Stimulated activated CD4-positive, alpha-beta T cell treated with anti-CD3 and anti-CD28 coated beads, Interleukin-2, amount 100 ng/mL, for 4 hours (primary cell): ENCODE measurements at places on chromosomes 7 and 10.

GRCh38 chr7:150368096-150368883 lies at the start of gene REPIN1:
Gene REPIN1, plus strand, starts transcription at chr7:150368822. Its CDS starts 890 bp downstream, at chr7:150369712.
- DNase-seq = peak; percentile 71

DNA sequence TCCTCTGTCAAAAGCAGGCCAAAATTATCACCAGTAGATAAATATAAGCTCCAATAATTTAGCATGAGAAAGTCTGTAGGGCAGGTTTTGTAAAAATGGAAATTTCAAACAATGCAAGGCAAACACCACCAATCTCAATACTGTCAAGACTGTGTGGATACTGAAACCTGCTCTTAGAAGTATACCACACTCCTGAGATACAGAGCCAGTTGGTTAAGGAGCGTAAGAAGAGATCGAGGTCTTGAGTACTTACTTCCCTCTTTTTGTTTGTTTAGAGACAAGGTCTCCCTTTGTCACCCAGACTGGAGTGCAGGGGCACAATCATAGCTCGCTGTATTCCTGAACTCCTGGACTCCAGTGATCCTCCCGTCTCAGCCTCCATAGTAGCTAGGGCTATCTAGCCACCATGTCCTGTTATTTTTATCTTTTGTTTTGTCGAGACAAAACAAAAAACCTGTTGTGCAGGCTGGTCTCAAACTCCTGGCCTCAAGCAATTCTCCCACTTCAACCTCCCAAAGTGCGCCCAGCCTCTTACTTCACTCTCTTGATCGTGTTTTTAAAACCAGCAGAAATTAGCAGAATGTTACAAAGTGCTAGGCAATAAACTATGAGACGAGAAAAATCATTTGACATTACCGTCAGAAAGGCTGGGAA lies 205.7 kb downstream of the PARD3 start:
- no peak for DNase-seq

DNA sequence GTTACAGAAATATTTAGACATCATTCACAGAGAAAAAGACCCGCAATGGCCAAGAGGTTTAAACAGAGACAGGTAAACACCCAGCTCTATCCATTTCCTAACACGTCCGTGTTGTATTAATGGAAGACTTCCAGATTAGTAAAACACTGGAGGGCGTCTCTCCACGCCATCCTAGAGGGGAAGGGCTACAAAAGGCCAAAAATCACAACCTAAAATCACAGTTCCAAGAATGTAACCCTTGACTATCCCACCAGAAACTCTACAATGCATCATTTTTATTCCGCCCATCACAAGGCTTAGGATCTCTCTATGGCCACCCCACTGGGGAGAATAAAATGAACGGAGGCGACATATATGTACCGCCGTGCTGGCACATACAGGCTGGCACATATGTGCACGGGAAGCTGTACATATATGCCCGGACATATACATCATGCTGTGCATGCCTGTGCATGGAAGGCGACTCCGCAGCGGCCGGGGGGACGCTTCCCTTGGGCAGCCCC lies 734 bp downstream of the PCLO start:
- DNase-seq = no peak

GRCh38 chr7:24951441-24951980 lies 28.5 kb downstream of the OSBPL3 start:
- no peak for DNase-seq

DNA sequence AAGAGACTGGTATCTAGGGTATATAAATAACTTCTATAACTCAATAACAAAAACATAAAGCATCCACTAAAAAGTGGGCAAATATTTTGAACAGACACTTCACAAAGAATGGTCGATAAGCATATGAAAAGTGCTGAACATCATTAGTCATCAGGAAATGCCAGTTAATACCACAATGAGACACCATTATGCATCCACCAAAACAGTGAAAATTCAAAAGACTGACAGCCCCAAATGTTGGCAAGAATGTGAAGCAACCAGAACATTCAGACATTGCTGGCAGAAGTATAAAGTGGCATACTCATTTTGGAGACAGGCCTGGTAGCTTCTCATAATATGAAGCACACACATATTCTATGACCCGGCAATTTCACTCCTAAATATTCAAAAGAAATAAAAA lies 26.5 kb upstream of the GSAP start:
- DNase-seq = no peak

GRCh38 chr7:151086802-151087244 lies 548 bp downstream of the AGAP3 start:
- no peak for DNase-seq

DNA sequence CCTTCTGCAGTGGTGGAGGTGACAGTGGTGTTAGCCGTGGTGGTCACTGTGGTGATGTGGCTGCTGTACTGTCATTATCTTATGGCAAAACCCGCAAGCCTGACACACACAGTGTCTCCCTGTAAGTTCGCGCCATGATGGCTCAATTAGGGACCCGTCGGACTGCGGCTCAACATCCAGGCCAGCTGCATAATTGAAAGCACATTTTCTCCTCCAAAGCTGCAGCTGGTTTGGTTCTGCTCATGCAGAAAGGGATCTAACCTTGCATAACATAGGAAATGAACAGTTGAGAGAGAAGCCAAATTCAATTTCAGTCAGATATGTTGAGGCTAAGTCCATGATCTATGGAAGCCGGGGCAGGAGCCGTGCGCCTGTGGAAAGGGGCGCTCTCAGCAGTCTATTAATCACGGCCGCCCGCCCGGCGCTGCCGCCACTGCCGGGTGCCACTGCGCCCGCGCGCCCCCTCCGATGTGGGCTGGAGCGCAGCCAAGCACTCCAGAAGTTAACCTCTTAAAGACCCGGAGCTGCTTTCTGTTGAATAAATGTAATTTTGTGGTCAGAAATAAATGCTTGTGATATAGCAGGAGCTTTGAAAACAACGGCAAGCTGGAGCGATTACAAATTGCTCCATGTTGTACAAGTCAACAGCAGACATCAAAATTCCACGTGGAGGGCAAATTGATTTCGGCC lies 227.7 kb downstream of the CUX1 start:
- no peak for DNase-seq

- no peak for DNase-seq
These were observed 6.6 kb upstream of the INSIG1 start for GRCh38 chr7:155291045-155291530.

- DNase-seq = no peak
These were observed 5.4 kb upstream of the HKDC1 start for GRCh38 chr10:69214666-69215131.

DNA sequence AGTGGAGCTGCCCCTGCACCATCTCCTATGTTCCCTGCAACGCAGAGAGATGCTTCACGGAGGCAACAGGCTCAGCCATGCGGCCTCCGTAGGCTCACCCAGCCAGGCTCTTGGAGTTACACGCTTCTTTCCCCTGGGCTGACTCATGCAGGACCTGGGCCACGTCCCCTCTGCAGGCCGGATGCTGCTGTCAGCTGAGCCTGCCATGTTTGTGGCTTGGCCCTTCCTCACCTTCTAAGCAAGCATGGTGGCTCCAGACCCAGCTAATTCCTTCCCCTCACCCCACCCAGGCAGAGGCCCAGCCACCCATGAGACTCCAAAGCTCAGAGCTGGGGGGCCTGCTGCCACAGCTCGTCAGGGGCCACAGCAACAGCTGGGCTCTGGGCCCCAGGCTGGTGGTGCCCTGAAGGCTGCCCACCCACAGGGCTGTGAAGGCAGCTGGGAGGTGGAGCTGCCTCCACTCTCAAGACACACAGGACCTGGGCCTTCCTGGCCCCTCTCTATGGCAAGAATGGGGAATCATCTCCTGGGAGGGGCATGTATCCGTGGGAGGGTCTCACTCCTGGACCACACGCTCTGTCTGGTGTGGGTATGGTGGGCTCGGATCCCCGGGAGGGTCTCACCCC lies 219.6 kb downstream of the ELFN1 start:
- no peak for DNase-seq

- no peak for DNase-seq
These were observed 148.6 kb downstream of the NRCAM start for GRCh38 chr7:108307595-108307994.

GRCh38 chr10:122290833-122291532 lies 19.9 kb downstream of the BTBD16 start:
- no peak for DNase-seq

DNA sequence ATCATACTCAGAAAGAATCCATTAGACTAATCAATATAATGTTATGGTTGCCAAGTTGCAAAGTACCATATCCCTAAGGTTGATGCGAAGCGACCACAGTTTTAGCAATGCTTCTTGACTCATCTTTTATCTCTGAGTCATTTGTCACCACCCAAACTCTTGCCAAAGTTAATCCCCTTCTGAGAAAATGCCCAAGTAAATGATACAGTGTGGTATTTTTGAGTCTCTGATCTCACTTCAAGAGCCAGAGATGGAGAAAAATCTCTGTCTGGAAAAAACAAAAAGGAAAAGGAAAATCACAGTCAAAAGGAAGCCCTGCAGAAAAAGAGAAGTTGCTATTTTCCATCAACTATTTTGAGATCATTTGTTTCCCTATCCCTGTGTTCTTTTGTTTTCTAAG lies 26.7 kb upstream of the OTUD1 start:
- no peak for DNase-seq

DNA sequence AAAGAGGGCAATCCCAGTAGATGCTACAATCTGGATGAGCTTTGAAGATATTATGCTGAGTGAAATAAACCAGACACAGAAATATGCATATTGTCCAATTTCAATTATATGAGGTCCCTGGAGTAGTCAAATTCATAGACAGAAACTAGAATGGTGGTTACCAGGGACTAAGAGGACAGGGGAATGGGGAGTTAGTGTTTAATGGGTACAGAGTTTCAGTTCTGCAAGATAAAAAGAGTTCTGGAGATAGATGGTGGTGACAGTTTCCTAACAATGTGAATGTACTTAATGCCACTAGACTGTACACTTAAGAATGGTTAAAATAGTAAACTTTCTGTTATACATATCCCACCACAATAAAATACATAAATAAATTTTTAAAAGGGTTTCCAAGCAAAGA lies 236.6 kb downstream of the ELMO1 start:
- no peak for DNase-seq

DNA sequence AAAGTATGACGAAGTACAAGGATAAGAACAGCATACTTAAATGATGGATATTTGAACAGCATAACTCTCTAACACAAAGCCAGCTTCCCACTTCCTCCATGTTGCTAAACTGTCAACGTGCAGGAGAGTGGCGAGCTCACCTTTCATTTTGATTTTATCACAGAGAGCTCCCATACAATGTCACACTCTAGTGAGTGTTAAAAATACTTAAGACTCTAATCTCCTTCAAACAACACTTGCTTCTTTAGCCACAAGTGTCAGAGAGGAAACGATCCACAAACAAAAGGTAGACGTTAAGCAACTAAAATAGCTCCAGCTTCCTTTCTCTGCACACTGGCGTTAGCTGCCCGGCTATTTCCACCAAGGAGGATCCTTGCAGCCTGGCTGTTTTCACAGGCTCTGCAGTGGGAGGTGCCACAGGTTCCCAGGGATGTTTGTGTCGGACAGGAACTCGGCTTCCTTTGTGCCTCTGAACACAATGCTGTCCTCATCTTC lies 194.6 kb downstream of the COBL start:
- no peak for DNase-seq

DNA sequence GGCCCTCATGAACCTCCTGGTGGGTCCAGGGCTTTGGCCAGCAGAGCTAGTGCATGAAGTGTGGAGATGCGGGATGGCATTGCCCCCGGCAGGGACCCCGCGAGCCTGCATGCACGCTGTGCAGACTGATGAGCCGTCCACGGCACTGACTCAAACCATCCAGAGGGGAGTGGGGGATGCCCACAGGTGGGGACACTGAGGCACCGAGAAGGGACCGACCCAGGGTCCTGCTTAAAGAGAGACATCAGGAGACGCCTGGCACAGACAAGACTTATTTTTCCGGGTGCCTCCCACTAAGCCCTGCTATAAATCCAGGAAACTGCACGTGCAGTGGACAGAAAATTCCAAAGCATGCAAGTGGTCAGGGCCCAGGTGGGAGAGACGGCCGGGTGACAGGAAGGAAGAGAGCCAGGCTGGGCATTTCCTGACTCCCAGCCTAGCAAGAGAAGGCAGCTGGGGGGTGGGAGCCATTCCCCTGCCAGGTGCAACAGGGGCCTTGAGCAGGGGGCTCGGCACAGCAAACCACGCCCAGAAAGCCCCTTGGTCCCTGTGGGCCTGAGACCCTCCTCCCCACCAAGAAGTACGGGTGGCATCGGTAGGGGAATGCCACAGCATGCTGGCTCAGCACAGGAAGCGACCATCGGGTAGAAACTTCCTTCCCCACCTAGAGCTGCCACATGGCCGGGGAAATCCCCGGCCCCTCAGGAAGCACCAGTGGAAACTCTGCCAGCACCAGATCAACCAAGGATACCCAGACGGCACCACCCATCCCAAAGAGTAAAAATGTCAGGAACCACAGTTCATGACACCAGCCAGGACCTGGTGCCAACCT lies 91.5 kb downstream of the FOXL3 start:
- peak; percentile 59 for DNase-seq

DNA sequence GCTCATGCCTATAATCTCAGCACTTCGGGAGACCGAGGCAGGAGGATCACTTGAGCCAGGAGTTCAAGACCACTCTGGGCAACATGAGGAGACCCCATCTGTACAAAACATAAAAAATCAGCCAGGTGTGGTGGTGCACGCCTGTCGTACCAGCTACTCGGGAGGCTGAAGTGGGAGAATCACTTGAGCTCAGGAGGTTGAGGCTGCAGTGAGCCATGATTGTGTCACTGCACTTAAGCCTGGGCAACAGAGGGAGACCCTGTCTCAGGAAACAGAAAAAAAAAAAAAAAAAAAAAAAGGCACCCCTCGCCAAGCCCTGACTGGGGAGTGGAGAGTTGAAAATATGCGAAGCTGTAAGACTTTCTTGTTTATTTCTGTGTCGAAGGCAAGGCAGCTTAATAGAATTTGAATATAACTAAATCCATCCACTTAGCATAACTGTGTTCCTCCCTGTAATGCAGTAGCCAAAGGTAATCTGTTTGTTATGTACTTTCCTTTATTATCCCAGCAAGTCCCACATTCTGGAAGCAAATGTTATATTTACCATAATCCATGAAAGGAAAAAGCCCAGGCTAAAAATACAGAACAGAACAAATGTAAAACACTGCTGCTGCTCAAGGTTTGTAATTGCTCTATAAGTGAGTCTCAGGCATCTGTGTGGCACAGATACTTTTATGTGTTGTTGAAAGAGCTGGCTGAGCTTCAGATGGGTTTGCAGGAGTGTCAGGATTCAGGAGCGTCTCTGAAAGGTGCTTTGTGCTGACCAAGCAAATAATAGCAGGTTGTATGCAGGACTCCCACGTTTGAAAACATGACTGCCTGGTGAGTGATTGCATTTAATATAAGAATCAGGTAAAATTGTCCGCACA lies 127.2 kb downstream of the CELF2 start:
- DNase-seq = no peak

GRCh38 chr10:79442171-79443040 lies 3.0 kb downstream of the ZCCHC24 start:
- DNase-seq = no peak

- no peak for DNase-seq
These were observed 52.9 kb downstream of the C10orf67 start for GRCh38 chr10:23291551-23292334.
